Mammary epithelial cell (primary cell): ENCODE measurements at places on chromosomes 11 and 22.

- no peak for DNase-seq
Measured at GRCh38 chr11:128694618-128695481, 978 bp downstream of the FLI1 start.

GRCh38 chr22:46794067-46794466 lies 31.6 kb downstream of the TBC1D22A start:
- no peak for DNase-seq

GRCh38 chr22:22404598-22405284 lies 103.8 kb downstream of the ZNF280B start:
- no peak for DNase-seq

DNA sequence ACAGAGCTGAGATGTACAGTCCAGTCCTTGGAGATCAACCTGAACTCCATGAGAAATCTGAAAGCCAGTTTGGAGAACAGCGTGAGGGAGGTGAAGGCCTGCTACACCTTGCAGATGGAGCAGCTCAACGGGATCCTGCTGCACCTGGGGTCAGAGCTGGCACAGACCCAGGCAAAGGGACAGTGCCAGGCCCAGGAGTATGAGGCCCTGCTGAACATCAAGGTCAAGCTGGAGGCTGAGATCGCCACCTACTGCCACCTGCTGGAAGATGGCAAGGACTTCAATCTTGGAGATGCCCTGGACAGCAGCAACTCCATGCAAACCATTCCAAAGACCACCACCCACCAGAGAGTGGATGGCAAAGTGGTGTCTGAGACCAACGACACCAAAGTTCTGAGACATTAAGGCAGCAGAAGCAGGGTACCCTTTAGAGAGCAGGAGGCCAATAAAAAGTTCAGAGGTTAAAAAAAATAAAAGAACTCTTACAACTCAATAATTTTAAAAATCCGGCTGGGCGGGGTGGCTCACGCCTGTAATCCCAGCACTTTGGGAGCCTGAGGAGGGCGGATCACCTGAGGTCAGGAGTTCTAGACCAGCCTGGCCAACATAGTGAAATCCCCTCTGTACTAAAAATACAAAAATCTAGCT lies 69.9 kb upstream of the RTL6 start:
- DNase-seq, result peak; percentile 17

DNA sequence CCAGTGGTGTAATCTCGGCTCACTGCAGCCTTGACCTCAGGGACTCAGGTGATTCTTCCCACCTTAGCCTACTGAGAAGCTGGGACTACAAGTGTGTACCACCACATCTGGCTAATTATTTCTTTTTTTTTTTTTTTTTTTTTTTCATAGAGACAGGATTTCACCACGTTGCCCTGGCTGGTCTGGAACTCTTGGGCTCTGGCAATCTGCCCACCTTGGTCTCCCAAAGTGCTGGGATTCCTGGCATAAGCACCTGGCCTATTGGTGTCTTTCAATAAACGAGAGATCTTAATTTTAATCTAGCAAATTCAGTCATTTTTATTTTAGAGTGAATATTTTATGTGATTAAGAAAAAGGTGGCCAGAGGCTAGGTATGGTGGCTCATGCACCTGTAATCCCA lies 40.1 kb downstream of the DGCR2 start:
- no peak for DNase-seq

GRCh38 chr11:72069787-72070251 lies 10.5 kb downstream of the NUMA1 start:
- DNase-seq, result peak; percentile 74

DNA sequence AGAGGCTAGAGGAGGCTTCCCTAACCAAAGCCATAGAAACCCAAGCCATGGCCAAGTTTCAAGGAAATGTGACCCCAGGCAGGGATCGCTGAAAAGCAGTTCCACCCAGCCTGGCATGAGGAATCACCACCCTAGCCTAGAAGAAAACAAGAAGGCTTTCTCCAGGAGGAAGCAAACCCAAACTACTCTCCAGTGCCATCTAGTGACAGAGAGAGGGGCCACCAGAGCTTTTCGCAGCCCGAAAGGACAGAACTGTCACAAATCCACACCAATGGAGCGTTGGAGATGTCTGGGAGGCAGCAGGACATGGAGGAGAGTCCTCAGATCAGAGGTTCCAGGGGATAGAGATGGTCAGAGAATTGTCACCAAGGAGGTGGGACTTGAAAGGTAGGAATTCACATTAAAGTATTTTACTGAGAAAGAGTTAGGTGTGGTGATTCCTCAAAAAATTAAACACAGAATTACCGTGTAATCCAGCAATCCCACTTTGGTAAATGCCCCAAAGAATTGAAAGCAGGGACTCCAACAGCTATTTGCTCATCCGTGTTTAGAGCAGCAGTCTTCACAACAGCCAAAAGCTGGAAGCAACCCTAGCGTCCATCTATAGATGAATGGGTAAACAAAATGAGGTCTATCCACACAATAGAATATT lies 67.3 kb upstream of the NUP50 start:
- peak; percentile 54 for DNase-seq

- DNase-seq, result peak; percentile 93
Measured at GRCh38 chr11:110907629-110908028, 195.4 kb upstream of the ARHGAP20 start.

DNA sequence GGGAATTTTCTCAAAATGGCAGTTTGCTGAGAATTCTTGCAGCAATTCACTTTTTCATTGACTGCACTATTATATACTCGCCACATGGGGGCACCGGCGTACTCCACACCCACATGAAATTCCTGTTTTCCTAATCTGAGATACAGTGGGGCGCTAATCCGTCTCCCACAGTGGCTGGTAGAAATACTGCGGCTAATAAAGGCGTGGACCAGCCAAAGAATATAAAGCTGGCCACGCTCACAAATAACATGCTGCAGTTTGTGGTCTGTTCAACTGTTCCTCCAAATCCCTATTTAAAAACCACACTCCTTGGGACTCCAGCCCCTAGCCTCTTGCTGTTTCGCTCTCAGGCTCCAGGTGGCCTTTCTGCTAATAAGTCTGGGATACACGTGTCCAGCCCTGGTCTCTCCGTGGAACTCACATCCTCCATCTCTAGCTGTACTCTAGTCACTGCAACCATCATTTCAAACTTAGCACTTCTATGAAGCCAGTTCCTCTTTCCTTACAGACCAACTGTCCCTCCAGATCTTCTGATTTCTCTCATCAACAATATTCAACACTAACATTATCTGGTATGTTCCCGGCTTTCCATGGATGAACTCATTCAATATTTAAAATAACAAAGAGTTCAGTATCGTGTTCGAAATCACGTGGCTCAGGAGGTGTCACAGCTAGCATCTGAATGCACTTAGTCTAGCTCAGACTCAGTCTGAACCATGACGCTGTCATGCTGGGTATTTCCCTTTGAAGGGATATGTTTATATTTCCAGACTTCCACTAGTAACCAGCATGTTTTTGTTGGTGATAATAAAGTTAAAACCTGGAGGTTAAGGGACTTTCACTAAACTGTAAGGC lies 22.0 kb downstream of the TBRG1 start:
- DNase-seq, result peak; percentile 50

DNA sequence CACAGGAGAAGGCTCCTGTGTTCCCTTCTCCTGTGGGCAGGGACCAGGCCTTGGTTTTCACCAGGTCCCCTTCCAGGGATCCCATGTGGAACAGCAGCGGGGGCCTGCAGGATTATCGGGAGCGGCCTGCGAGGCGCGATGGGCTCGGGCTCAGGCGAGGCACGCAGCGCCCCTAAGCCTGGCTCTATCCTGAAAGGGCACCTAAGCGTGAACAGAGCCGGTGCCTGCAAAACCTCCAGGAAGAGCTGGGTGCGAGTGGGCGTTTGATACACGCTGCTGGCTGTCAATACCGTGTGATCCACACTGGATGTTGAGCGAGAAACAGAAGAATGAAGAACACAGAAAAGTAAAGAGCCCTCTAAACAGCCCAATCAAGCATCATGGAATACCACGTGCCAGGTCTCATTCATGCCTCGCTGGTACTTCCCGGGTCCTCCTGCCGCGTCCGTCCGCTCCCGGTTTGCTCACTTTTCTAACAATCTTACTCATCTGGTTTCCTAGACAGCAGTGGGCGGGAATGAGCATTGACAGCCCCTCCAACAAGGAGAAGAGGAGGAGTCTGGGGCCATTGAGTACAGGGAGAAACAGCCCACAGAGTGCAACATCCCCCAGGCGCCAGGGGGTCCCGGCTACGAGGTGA lies 12.5 kb downstream of the OSBPL5 start:
- DNase-seq, result no peak

DNA sequence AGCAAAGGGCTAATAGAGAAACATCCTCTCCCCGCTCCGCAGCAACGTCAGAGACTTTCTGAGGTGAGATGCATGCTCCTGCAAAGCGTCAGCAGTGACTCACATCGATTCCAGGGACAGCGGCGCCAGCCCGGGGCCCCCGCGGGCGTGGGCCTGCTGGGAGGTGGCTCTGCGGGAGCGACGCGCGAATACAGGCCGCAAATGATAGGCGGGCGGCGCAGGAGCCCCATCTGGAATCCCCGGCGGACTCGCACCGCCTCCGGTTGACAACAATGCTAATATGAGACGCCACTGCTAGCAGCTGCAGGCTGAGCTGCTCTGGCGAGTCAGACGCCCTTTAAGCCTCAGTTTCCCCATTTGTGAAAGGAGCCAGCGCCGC lies 557 bp downstream of the RANGAP1 start:
- peak; percentile 95 for DNase-seq
